H1 (cell line): ENCODE measurements at places on chromosomes 4 and X.

GRCh38 chrX:154096140-154097002 is 1.1 kb downstream of the MECP2 start:
- no peaks in the 10 kb centered on the region for H3K36me3 ChIP-seq
- peaks cover 7% of the 10 kb centered on the region; the same call in 1 of the 2 replicates for H3K4me1 ChIP-seq
- H3K4me3 ChIP-seq = peak overlapping the region; percentile 52
- H3K27me3 ChIP-seq = no peaks in the 10 kb centered on the region
- no peak for DNase-seq
- no peak overlapping the region for H3K27ac ChIP-seq

DNA sequence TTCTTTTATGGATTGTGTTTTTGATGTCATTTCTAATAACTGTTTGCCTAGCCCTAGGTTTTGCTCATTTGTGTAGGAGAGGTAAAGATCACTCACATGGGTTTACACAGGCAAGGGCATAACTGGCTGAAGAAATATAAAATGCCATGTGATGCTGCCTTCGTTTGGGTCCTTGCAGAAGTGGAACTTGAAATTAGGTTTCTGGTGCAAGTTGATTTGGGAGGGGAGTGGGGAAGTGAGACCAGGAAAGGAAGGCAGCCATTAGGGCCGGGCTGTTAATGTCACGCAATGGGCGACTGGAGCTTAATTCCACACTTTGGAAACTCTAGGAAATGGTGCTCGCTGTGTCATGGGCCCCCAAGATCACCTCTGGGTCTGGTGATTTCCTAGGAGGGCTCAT is 14.5 kb downstream of the CLCN4 start:
- H3K4me1 ChIP-seq = peaks cover 4% of the 10 kb centered on the region
- H3K27me3 ChIP-seq = no peaks in the 10 kb centered on the region
- no peak overlapping the region for H3K27ac ChIP-seq
- DNase-seq = no peak
- no peaks in the 10 kb centered on the region for H3K36me3 ChIP-seq

DNA sequence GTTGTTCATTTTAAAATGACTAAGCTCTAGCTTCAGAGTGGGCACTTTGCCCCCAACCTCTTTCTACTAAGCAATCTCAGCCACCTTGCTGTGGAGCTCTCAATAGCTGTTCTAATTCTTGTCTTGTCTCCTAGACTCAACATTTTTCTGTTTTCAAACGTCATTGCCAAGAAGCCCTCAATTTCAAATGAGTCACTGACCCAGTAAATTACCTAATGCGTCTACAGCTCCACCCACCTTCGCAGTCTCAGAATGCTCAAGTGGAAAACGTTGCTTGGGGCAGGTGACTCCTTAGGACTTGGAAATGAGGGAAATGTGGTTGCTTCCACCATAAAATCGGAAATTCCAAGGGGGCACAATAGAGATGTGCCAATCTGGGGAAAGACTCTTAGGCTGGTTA is 59.0 kb downstream of the ING2 start:
- H3K27me3 ChIP-seq = no peaks in the 10 kb centered on the region
- no peaks in the 10 kb centered on the region for H3K36me3 ChIP-seq
- DNase-seq = no peak

DNA sequence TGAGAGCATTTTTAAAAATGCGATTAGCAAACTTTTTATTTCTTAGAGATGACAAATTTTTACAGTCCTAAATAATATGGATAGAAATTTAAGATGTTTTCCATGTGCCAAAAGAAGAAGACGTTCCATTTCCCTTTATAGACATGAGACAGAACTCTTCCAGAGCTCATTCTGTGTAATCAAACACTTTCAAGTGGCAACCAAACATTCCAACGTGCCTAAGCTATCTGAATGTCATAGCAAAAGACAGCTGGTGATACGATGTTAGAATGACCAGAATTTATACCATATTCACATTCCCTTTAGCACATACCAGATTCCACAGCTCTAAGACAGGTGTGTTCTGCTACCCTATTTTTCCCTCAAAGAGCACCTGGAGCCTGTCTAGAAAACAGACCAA is 133.2 kb downstream of the ENOX2 start:
- H3K4me3 ChIP-seq = no peak overlapping the region
- no peak overlapping the region for H3K27ac ChIP-seq
- no peak for DNase-seq
- no peaks in the 10 kb centered on the region for H3K36me3 ChIP-seq
- H3K27me3 ChIP-seq = no peaks in the 10 kb centered on the region

GRCh38 chr4:154475820-154476219 is 15.8 kb downstream of the DCHS2 start:
- no peaks in the 10 kb centered on the region for H3K4me1 ChIP-seq
- DNase-seq = no peak
- no peak overlapping the region for H3K4me3 ChIP-seq
- no peak overlapping the region for H3K27ac ChIP-seq

DNA sequence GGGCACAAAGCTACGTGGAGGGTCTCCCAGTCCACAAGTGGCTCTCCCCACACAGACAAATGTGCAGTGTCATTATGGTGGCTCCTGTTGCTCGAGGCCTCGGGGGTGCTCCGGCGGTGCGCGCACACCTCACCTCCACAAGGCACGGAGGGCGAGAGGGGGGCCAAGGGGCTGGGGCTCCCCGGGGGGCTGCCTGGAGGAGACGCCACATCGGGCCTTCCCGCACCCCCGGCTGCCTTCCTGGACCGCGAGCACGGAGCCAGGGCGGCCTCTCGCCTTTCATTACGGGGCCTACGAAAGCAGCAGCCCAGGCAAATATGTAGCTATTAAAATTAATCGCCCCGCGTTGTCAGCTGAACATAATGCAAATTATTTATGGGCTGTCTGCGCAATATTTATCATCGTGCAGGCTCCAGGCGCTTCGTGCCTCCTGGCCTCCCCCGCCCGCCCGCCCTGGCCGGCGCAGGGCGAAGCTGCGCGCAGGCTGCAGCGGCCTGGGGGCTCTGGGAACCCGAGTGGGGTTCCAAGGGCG is 70.8 kb upstream of the BCOR start:
- H3K27me3 ChIP-seq = no peaks in the 10 kb centered on the region
- H3K4me1 ChIP-seq = peaks cover 3% of the 10 kb centered on the region
- H3K36me3 ChIP-seq = no peaks in the 10 kb centered on the region

DNA sequence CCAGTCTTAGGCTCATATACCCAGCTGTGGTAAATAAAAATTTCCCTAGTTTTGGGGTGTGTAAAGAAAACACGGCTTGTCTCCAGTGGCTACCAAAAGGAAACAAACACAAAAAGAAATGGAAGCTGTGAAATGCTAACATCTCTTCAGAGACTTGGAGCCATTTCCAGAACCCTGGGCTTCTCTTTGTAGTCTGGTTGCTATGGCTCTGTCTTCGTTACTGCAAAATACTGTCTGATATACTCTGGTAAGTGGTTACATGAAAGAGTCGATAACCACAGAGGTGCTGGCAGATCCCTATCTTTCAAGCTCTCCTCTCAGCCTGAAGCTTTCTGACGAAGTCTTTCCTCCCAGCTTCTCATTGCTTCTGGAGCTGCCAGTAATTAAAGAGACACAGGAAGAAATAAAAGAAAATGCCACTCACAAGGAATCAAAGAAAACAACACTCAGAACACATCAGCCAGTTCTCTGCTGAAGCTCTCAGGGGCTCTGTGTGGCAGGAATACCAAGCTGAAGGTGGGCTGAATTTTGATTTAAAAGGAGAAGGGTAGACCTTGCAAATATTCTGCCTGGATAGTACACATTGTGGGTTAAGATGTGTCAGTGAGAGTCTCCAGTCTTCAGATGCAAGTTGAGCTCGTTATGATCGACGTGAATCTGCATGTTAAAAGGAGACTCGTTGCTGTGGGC is 107.6 kb upstream of the FAM9C start:
- peaks cover 5% of the 10 kb centered on the region; the same call in 1 of the 2 replicates for H3K36me3 ChIP-seq
- no peak for DNase-seq
- peak overlapping the region; percentile 73 for H3K27ac ChIP-seq
- H3K4me1 ChIP-seq = peaks cover 2% of the 10 kb centered on the region; the same call in 1 of the 2 replicates

GRCh38 chr4:148057516-148057915 is 325.6 kb downstream of the ARHGAP10 start:
- H3K4me1 ChIP-seq = peaks cover 3% of the 10 kb centered on the region; the same call in 1 of the 2 replicates
- DNase-seq = no peak
- no peaks in the 10 kb centered on the region for H3K36me3 ChIP-seq
- no peak overlapping the region for H3K27ac ChIP-seq
- no peaks in the 10 kb centered on the region for H3K27me3 ChIP-seq
